ENCODE measurements at places on chromosomes 2 and 18.
A peak's percentile ranks its signal among the peaks of the same experiment; 100 is the strongest.

DNA sequence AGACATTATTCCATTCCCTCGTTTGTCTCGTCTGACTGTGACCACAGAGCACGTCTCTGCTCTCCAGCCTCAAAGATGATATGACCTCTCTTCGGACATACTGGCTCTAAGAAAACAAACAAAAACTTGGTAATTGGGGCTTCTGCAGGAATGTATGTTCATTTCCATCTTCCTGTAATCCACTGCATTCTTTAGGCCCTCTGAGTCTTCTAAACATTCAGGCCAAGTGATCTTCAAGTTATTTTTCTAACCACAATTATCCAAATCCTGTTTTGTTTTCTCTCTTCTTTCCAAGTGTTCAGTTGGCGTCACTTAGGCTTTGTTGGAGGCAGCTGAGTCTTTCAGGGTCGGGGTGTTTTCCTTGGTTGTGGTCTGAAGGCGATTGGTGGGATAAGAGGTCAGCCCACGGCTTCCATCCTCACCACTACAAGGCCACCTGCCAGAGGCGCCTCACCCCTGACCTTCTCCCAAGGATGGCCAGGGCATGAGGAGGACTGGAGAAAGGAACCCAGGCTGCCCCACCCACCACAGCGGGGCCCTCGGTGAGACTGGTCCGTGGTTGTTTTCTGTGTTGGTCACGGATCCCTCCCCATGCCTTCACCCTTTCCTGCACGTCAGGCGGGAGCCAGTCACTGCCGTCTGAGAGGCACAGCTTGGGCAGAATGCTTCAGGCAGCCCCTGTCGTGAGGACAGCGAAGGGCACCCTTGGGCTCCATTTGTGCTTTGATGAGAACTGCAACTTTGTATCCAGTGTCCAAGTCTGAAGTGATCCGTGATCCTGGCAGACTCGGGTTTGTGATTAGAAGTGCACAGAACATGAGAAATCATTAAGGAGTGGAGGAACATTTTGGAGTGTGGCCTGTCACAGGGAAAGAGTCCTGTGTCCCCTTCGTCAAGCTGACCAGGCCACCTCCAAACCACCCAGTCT, 88.6 kb upstream of the FHL2 start:
- H3K36me3 ChIP-seq, result no peaks in the 10 kb centered on the region
- no peak for DNase-seq
- no peak overlapping the region for H3K4me3 ChIP-seq
- no peaks in the 10 kb centered on the region for H3K27me3 ChIP-seq

DNA sequence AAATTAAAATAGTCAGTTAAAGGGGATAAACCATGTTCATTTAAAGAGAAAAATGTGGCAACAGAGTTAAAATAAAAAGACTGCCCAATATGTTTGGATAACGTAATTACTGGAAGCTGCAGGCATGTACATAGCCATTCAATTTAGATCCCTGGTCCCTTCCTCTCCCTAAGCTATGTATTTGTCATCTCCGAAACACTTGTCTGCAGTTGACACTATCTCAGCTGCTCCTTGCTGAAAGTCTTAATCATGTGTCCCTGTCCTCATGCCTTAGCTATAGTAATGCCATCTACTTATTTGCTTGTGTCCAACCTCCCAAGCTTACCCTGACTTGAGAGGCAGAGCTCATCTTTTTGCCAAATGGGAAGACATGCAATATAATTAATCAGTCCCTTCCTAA, 173.8 kb upstream of the REV1 start:
- no peaks in the 10 kb centered on the region for H3K4me1 ChIP-seq
- DNase-seq, result no peak
- no peaks in the 10 kb centered on the region for H3K27me3 ChIP-seq

- no peaks in the 10 kb centered on the region for H3K4me1 ChIP-seq
- no peak overlapping the region for H3K4me3 ChIP-seq
- DNase-seq, result no peak
- no peak overlapping the region for H3K27ac ChIP-seq
Measured at GRCh38 chr2:178008636-178009289, 63.8 kb downstream of the PDE11A start.

- H3K4me3 ChIP-seq, result no peak overlapping the region
- DNase-seq, result no peak
- H3K36me3 ChIP-seq, result no peaks in the 10 kb centered on the region
- H3K27ac ChIP-seq, result no peak overlapping the region
- no peaks in the 10 kb centered on the region for H3K4me1 ChIP-seq
Measured at GRCh38 chr2:30756051-30756719, 51.1 kb downstream of the CAPN13 start.

DNA sequence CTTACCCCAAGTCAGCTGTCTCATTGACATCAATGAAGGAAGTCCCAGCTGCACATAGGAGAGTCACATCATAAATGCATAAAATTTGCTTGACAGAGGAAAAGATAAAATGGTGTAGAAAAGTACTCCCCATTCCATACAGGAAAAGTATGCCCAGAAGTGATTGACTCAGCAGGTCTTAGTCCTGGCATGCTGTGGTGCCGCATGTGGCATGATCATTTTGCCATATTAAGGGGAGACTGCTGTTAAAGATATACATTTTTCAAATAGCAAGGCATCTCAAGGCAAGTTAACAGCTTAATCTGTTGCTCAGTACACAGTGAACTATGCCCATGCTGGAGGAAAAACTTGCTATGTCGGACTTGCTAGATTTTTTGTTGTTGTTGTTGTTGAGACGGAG, 8.1 kb downstream of the COPS7B start:
- peaks cover 82% of the 10 kb centered on the region for H3K36me3 ChIP-seq
- no peaks in the 10 kb centered on the region for H3K4me1 ChIP-seq
- no peak for DNase-seq
- H3K4me3 ChIP-seq, result no peak overlapping the region

- no peak for DNase-seq
- H3K4me3 ChIP-seq, result no peak overlapping the region
- H3K36me3 ChIP-seq, result no peaks in the 10 kb centered on the region
Measured at GRCh38 chr2:169189132-169189531, 119.8 kb downstream of the DHRS9 start.

GRCh38 chr2:159904127-159904958, 106.3 kb upstream of the CD302 start:
- H3K27ac ChIP-seq, result peak within 1 kb of the TSS; percentile 84
- peak within 1 kb of the TSS; percentile 98 for H3K4me3 ChIP-seq
- peak; percentile 83 for DNase-seq
- H3K36me3 ChIP-seq, result peaks cover 7% of the 10 kb centered on the region
- no peaks in the 10 kb centered on the region for H3K27me3 ChIP-seq

DNA sequence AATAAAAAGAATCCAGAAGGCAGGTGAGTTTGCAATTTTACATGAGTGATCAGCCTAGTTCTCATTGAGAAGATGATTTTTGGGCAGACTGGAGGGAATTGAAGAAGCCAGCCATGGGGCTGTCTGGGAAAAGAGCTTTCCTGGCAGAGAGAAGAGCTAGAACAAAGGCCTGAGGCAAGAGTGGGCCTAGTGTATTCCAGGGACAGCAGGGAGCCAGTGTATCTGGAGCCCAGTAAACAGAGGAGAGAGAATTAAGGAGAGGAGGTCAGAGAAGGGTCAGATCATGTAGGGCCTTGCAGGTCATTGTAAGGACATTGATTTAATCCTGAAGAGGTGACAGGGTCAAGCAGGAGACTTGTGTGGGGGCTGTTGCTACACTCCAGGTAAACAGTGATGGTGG, 195.8 kb downstream of the SATB2 start:
- H3K27me3 ChIP-seq, result no peaks in the 10 kb centered on the region
- H3K36me3 ChIP-seq, result no peaks in the 10 kb centered on the region
- no peaks in the 10 kb centered on the region for H3K4me1 ChIP-seq
- no peak overlapping the region for H3K4me3 ChIP-seq
- no peak overlapping the region for H3K27ac ChIP-seq

GRCh38 chr18:31380912-31381311, 4.3 kb downstream of the DSG4 start:
- no peak overlapping the region for H3K4me3 ChIP-seq
- no peaks in the 10 kb centered on the region for H3K27me3 ChIP-seq
- no peak overlapping the region for H3K27ac ChIP-seq

- no peak overlapping the region for H3K4me3 ChIP-seq
- no peaks in the 10 kb centered on the region for H3K36me3 ChIP-seq
- peaks cover 2% of the 10 kb centered on the region for H3K4me1 ChIP-seq
- H3K27ac ChIP-seq, result no peak overlapping the region
- no peak for DNase-seq
Measured at GRCh38 chr2:231683292-231684235, 24.8 kb upstream of the PTMA start.

DNA sequence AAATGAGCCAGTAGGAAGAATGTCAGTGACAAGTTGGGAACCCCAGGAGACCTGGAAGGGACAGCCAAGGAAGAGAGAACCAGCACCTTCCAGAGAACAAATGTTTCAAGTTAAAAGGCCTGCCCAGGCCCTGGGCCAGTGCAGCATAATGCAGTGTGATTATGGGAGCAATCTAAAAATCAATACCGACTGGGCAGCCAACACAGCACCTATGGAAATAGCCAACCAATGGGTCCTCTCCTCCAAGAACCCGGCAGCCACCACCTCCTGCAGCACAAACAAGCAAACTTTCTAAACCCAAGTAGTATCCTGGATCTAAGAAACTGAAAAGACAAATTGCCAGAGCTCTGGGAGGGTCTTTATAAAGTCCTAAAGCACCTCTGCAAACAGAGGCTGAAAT, 71.7 kb downstream of the CLHC1 start:
- H3K36me3 ChIP-seq, result no peaks in the 10 kb centered on the region
- H3K4me1 ChIP-seq, result no peaks in the 10 kb centered on the region
- no peak overlapping the region for H3K27ac ChIP-seq
- no peaks in the 10 kb centered on the region for H3K27me3 ChIP-seq
- no peak for DNase-seq

GRCh38 chr2:154400563-154401290, 297.8 kb upstream of the KCNJ3 start:
- H3K27me3 ChIP-seq, result no peaks in the 10 kb centered on the region
- no peaks in the 10 kb centered on the region for H3K36me3 ChIP-seq
- DNase-seq, result no peak
- H3K27ac ChIP-seq, result no peak overlapping the region
- H3K4me1 ChIP-seq, result no peaks in the 10 kb centered on the region

- no peaks in the 10 kb centered on the region for H3K4me1 ChIP-seq
- no peak for DNase-seq
- H3K36me3 ChIP-seq, result no peaks in the 10 kb centered on the region
Measured at GRCh38 chr2:23311186-23311585, 73.8 kb upstream of the KLHL29 start.

DNA sequence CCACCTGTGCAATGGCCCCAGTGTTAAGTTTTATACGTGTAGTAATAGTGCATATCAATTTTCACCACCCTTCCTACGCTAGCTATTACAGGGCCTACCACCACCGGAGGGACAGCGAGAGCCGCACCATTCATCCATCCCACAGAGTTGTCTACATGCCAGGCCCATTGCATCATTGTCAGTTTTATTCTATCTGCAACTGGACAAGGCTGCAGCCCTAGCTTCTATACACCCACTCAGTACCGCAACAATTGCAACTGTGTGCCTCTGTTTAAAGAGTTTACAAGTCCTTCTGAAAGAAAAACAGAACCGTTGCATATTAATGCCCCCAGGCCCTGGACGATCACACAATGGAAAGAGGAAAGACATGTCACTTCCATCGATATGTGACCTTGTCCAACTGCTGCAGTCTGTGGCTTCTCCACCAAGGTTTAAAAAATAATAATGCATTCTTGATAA, 58.6 kb downstream of the ZEB2 start:
- H3K27ac ChIP-seq, result peak overlapping the region; percentile 91
- H3K4me3 ChIP-seq, result no peak overlapping the region
- no peaks in the 10 kb centered on the region for H3K36me3 ChIP-seq
- no peak for DNase-seq
- H3K4me1 ChIP-seq, result no peaks in the 10 kb centered on the region

DNA sequence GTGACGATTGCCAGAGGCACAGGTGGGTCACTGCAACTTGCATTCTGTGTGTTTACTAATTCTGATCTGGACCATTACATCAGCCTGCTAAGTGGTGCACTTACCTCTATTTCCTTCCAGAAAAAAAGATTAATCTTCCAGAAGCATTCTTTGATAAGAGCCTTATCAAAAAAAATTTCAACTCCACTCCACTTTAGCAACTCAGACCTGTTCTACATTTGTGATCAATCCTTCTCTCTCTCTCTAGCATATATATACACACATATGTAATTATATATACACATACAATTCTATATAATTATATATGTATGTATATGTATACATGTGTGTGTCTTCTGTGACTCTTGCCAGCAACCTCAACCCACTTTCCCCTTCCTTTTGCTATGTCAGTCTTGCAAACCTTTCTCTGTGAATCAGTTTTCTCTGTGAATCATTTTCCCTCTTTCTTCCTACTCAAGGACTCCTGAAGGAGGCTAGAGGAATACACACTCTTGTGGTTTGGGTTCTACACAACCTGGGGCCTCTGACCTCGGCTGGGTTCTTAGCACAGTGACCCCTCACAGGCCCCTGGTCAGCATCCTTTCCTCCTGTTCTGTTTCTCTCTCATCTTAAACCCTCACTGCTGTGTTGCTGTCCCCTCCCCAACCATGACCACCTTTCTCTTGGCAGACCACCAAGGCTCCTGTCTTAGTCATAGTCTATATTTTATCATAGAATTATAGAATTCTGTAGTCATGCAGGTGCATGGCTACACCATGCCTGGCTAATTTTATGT, 130.4 kb upstream of the PELI1 start:
- H3K4me1 ChIP-seq, result peaks cover 10% of the 10 kb centered on the region
- H3K27me3 ChIP-seq, result no peaks in the 10 kb centered on the region
- H3K27ac ChIP-seq, result no peak overlapping the region
- H3K36me3 ChIP-seq, result no peaks in the 10 kb centered on the region
- no peak for DNase-seq

GRCh38 chr2:20080428-20080827, 29.0 kb upstream of the LAPTM4A start:
- DNase-seq, result no peak
- H3K4me1 ChIP-seq, result no peaks in the 10 kb centered on the region
- no peaks in the 10 kb centered on the region for H3K27me3 ChIP-seq
- H3K27ac ChIP-seq, result no peak overlapping the region
- no peaks in the 10 kb centered on the region for H3K36me3 ChIP-seq
- no peak overlapping the region for H3K4me3 ChIP-seq

DNA sequence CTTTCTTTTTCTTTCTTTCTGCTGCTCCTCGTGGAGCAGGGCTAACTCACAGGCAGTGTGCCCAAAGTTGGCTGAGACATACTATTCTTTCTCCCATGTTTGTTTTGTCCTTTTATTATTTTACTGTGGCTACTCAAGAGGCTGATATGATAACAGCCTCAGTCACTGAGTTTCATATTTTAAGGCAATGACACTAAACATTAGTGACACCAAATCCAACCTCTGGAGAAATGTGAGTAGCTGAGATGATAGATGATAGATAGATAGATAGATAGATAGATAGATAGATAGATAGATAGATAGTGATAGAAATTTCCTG, 45.8 kb upstream of the GLS start:
- no peak for DNase-seq
- H3K4me1 ChIP-seq, result no peaks in the 10 kb centered on the region
- no peaks in the 10 kb centered on the region for H3K36me3 ChIP-seq

- H3K4me1 ChIP-seq, result no peaks in the 10 kb centered on the region
- H3K4me3 ChIP-seq, result no peak overlapping the region
- H3K27ac ChIP-seq, result no peak overlapping the region
- no peak for DNase-seq
- no peaks in the 10 kb centered on the region for H3K36me3 ChIP-seq
- no peaks in the 10 kb centered on the region for H3K27me3 ChIP-seq
Measured at GRCh38 chr2:135894930-135895329, 18.7 kb upstream of the MCM6 start.

- no peak overlapping the region for H3K27ac ChIP-seq
- H3K27me3 ChIP-seq, result no peaks in the 10 kb centered on the region
- DNase-seq, result no peak
Measured at GRCh38 chr2:239604861-239605260, 204.0 kb upstream of the HDAC4 start.

All from T-cell (primary cell).